ENCODE measurements at places on chromosomes 4 and X. TPM values are rescaled to one million over a fixed set of nuclear protein-coding genes. Genes with fewer than 3 reads are reported as not detected.

DNA sequence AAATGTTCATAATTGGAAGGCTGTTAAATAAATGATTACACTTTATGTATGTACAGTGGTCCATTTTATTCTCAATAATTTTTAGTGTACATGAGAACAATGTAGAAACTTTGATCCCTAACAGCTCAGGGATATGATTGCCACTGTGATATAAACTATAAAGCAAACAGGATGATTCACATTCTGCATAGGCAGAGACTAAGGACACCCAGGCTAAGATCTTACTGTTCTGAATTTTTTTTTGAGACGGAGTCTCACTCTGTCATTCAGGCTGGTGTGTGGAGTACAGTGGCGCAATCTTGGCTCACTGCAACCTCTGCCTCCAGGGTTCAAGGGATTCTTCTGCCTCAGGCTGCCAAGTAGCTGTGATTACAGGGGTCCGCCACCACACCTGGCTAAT lies 186.6 kb downstream of the PDGFC start:
- H3K27me3 ChIP-seq, result no peaks in the 10 kb centered on the region
- no peak overlapping the region for H3K27ac ChIP-seq
- no peak overlapping the region for H3K4me3 ChIP-seq
- H3K4me1 ChIP-seq, result no peaks in the 10 kb centered on the region
- no peak for DNase-seq
- no peaks in the 10 kb centered on the region for H3K36me3 ChIP-seq

DNA sequence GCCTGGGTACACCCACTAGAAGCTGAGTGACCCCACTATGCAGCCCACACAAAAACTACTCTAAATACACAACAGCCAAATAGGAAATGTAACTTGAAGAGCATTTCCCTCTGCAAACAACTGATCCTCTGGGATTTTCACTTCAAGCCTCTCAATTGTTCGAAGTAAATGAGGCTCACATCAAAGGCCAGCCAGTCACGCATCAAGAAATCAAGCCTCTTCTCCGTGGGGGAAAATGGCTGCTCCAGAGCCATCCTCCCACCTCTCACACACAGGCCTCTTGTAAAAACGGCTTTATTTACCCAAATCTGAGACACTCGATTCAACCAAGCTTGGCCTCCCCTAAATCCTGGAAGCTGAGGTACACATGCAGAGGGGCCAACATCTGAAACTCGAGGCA lies 14.3 kb downstream of the PCDH19 start:
- H3K27me3 ChIP-seq, result no peaks in the 10 kb centered on the region
- no peak for DNase-seq
- H3K4me3 ChIP-seq, result no peak overlapping the region
- H3K36me3 ChIP-seq, result no peaks in the 10 kb centered on the region
- H3K4me1 ChIP-seq, result no peaks in the 10 kb centered on the region

GRCh38 chr4:167176723-167177367 lies 57.4 kb downstream of the SPOCK3 start:
- no peaks in the 10 kb centered on the region for H3K4me1 ChIP-seq
- H3K27ac ChIP-seq, result no peak overlapping the region
- H3K36me3 ChIP-seq, result no peaks in the 10 kb centered on the region
- H3K27me3 ChIP-seq, result no peaks in the 10 kb centered on the region
- H3K4me3 ChIP-seq, result no peak overlapping the region

- peak overlapping the region; percentile 83 for H3K4me3 ChIP-seq
- no peak for DNase-seq
- H3K27ac ChIP-seq, result peak overlapping the region; percentile 78
Observed at GRCh38 chr4:26583538-26583864, 383 bp upstream of the TBC1D19 start.

The CPLX1 gene
- 3.2 TPM for total RNA-seq

DNA sequence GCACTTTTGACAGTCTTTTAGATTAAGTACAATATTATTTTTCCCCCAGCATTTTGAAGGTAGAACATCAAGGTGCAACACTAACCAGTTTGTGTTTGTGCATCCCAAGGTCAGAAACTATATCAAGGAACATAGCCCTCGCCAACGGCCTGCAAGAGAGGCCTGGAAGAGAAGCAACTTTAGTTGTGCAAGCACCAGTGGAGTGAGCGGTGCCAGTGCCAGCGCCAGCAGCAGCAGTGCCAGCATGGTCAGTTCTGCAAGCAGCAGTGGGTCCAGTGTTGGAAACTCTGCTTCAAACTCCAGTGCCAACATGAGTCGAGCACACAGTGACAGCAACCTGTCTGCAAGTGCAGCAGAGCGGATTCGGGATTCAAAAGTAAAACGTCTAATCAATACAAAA lies 21.7 kb downstream of the FAM199X start:
- DNase-seq, result no peak
- no peak overlapping the region for H3K27ac ChIP-seq
- no peaks in the 10 kb centered on the region for H3K27me3 ChIP-seq
- no peaks in the 10 kb centered on the region for H3K36me3 ChIP-seq

- H3K4me3 ChIP-seq, result no peak overlapping the region
- DNase-seq, result no peak
- H3K4me1 ChIP-seq, result peaks cover 23% of the 10 kb centered on the region
Observed at GRCh38 chr4:87419578-87420249, 2.7 kb upstream of the NUDT9 start.

The PLRG1 gene
- 68.1 TPM for total RNA-seq

The TRAM1L1 gene
- total RNA-seq, result 0.81 TPM

DNA sequence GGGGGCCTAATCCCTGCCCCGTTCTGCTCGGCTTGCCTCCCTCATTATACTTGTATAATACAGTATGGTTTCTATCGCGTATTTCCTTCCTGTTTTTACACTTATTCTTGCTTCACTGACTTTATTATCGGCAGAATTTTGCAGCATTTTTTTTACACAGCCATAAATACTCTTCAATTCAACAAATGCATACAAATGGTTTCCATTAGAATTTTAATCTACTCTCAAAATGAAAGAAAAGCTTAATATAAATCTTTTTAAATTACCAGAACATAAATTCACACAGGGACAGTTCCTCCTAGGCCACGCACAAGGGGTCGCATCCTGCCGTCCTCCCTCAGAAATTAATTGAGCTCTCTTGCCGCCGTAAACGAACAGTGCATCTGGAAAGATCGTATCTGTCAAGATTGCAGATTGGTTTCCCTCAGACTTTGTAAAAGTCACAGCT lies 42.9 kb downstream of the DCTD start:
- no peak overlapping the region for H3K27ac ChIP-seq
- no peaks in the 10 kb centered on the region for H3K4me1 ChIP-seq
- no peaks in the 10 kb centered on the region for H3K36me3 ChIP-seq
- no peak overlapping the region for H3K4me3 ChIP-seq

DNA sequence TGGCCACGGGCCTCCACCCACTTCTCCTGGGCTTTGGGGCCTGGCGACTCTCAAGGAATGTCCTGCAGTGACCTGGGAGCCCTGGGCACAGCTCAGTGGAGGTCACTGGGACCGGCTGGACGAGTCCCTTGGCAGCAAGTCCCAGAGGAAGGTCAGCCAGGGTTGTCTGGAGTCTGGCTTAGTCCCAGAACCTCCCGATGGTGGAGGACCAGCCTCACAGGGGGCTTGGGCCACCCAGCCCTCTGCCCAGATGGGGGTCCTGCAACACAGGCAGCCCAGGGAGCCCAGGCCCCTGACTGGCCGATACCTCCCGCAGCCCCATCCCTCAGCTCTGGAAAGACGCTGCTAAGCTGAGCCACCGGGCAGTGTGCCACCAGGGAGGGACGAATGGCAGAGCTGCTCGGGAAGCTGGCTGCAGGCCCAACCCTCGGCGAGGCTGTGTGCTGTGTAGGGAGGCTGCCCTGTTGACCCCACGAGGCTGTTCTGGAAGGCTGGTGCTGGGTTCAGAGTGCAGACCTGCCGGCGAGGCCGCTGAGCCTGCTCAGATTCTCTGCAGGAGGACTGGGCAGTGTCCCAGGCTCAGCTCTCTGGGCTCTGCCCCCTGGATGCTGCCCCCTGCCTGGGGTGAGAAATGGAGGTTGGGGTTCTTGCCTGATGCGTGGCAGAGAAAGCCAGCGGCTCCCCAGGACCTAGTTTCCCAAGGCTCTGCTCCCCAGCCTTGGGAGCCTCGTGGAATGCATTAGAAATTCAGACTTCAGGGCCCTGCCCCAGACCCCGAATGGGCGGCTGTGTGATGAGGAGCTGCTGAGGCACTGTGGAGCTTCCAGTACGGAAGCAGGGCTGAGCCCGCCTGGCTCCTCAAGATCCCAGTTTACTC lies 61.7 kb downstream of the ADRA2C start:
- no peak overlapping the region for H3K4me3 ChIP-seq
- DNase-seq, result peak; percentile 74
- H3K36me3 ChIP-seq, result no peaks in the 10 kb centered on the region
- no peak overlapping the region for H3K27ac ChIP-seq

- DNase-seq, result no peak
- H3K27me3 ChIP-seq, result no peaks in the 10 kb centered on the region
- no peak overlapping the region for H3K27ac ChIP-seq
- no peaks in the 10 kb centered on the region for H3K4me1 ChIP-seq
- no peak overlapping the region for H3K4me3 ChIP-seq
Observed at GRCh38 chr4:145539671-145540070, 58.0 kb downstream of the SMAD1 start.

DNA sequence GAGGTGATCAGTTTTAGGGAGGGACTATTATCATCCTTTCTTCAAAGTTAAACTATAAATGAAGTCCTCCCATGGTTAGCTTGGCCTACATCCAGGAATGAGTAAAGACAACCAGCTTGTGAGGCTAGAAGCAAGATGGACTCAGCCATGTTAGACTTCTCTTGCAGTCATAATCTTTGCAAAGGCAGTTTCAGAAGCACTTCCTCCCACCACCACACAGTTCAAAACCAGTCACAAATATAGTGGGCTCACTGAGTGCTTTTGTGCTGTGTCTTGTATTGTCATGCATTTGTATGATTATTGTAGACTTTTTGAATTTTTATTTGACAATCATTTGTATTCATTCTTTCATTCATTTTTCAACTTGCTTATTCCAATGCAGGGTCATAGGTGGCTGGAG lies 204.5 kb downstream of the ZNF674 start:
- H3K27me3 ChIP-seq, result no peaks in the 10 kb centered on the region
- no peaks in the 10 kb centered on the region for H3K4me1 ChIP-seq
- no peak overlapping the region for H3K4me3 ChIP-seq
- no peak overlapping the region for H3K27ac ChIP-seq
- DNase-seq, result no peak

- H3K36me3 ChIP-seq, result no peaks in the 10 kb centered on the region
- H3K27me3 ChIP-seq, result no peaks in the 10 kb centered on the region
- no peak overlapping the region for H3K4me3 ChIP-seq
- H3K27ac ChIP-seq, result no peak overlapping the region
- H3K4me1 ChIP-seq, result no peaks in the 10 kb centered on the region
Observed at GRCh38 chr4:17817027-17817426, 6.2 kb downstream of the NCAPG start.

All from left lung (tissue), 14 donors.